ENCODE measurements at places on chromosomes 3 and 15. TPM values are rescaled to one million over a fixed set of nuclear protein-coding genes. Genes with fewer than 3 reads are reported as not detected.

Gene STARD9
- 22.8 TPM for total RNA-seq

Gene SUCNR1
- 0.59 TPM for total RNA-seq

Gene MYH15
- not detected for total RNA-seq

Gene FAM131A
- total RNA-seq: 42.6 TPM

Gene IL17RD
- 19.0 TPM for total RNA-seq

Gene CPNE9
- not detected for total RNA-seq

Gene C3orf20
- 0.07 TPM for total RNA-seq

Gene RETNLB
- total RNA-seq: not detected

DNA sequence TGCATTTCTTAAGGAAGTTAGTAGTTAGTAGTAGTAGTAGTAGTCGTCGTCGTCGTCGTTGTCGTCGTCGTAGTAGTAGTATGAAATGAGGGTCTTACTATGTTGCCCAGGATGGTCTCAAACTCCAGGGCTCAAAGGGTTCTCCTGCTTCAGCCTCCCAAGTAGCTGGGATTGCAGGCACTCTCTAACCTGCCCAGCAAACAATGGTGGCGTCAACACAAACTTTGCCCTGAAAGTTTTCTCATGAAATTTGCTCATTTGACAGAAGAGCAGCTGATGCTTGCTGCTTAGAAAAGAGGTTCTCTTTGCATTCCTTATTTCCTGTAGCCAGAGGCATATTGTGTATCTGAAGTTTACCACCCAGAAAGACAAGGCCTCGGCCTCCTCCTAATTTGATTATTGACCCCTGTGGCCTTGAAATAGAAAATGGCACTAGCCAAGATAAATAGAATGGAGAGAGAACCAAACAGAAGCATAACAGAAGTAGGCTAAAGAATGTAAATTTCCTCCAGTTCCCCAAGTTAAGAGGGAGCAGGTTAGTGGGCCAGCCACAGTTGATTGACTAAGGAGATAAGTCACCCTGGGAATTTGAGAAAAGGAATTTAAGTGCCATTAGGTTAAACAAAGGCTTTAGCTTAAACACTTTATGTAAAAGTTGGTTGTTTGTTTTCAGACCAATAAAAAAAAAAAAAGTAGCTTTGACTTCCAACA lies 166.2 kb upstream of the ROBO2 start:
- no peak for DNase-seq

DNA sequence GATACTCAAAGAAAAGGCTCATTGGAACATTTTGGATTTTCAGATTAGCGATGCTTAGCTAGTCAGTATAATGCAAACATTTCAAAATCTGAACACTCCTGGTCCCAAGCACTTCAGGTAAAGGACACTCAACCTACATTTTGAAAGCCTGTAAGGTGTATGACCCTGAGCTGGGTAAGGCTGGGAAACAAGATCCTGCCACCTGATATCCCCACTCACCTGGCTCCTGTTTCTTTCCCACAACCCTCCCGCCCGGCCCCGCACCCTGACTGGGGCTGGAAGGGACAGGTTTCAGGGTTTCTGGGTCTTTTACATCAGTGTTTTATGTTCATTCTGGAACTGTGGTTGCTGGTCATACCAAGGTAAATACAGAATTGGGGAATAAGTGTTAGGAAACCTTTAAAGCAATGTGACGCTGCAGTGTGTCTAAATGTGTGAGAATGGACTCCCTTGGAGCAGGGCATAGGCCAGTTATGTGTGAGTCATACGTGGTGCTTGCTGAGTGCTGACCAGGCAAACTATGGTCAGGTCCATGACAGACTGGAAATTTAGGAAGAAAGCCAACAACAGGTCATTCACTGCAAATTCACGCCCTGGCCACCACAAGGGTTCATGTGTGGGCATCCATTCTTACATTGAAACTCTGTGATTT lies 22.9 kb downstream of the CTXND1 start:
- no peak for DNase-seq

DNA sequence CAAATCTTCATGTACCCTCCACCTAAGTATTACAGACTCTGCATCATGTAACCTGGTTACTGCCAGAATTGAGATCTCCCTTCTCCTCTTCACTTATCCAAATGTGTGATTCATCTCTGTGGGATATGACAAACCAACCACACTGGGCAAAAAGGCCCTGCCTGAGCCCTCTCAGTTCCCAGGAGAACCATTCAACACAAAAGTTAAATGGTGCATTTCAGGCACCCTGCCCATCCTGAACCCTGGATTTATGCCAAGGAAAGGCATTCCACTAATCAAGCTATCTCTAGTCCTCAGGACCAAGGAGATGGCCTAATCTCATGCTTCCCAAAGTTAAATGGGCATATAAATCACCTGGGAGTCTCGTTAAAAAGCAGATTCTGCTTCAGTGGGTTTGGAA lies 108.5 kb downstream of the TNIK start:
- peak; percentile 40 for DNase-seq

- no peak for DNase-seq
Measured at GRCh38 chr3:141407825-141408224, 39.5 kb downstream of the ZBTB38 start.

DNA sequence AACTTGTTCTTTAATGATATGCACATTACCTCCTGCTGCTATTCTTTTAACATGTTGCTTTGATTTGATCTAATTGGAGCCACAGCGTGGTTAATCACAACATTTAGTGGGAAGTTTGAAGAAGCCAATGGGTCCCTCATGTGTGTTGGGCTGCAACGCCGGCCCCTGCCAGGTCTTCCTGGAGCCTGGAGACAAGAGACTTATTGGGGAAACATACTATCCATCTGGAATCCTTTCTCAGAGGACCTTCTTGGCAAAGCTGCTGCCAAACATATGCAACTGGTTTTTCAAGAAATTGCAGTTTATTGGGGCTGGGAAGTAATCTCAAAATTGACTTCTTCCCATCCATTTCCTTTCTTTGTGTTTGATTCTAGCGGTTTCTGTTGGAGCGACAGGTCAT lies 396.3 kb upstream of the PROK2 start:
- no peak for DNase-seq

DNA sequence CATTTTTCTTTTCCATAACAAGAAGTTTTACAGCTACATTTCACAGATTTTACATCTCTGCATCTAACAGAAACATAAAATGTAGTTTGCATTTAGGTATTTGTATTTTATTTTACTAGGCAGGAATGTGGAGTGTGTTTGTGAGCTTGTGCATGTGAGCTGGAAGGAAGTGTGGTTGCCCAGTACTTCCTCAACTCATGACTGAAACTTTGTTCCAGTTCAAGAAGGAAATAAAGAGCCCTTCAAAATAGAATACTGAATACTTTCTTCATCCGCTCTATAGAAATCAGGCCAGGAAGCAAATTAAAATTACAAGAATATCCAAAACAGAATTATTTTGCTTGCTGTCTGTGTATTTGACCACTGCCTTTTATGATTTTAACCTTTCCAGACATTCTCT lies 81.3 kb downstream of the CHL1 start:
- DNase-seq: no peak

DNA sequence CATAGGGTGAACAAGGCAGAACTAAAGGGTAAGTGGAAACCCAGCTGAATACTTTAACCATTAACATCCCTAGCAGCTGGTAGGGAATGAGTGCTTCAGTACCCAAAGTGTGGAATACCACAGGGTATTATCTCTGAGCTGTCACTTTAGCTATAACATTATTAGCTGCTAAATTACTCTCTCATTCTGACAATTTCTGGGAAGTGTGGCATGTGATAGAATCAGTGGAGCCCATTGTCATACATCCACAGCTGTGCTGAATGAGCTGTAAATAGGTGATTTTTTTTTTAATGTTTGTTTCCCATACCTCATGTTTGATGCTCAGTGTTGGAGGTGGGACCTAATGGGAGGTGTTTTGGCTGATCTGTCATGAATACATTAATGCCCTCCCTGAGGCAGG lies 894.3 kb downstream of the DIPK2A start:
- DNase-seq: no peak

GRCh38 chr15:60134609-60135008 lies 130.5 kb downstream of the FOXB1 start:
- DNase-seq: no peak

DNA sequence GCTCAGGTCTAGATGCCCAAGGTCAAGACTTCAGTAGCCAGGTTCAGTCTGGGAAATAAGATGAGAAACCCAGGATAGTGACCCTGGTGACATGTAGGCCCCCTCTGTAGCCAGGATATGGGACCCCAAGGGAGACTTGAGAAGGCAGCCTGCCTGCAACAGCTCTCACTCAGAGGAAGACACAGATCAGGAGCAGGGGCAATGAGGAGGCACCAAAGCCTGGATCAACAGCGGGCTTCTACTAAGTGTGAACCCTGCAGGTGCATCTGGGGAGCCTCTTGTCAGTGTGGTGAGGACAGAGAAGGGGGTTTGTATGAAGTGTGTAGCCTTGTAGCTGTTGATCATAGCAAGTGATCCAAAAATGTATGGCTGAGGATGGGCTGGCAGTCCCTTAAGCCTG lies 25.4 kb downstream of the PLA2G4F start:
- DNase-seq: no peak

DNA sequence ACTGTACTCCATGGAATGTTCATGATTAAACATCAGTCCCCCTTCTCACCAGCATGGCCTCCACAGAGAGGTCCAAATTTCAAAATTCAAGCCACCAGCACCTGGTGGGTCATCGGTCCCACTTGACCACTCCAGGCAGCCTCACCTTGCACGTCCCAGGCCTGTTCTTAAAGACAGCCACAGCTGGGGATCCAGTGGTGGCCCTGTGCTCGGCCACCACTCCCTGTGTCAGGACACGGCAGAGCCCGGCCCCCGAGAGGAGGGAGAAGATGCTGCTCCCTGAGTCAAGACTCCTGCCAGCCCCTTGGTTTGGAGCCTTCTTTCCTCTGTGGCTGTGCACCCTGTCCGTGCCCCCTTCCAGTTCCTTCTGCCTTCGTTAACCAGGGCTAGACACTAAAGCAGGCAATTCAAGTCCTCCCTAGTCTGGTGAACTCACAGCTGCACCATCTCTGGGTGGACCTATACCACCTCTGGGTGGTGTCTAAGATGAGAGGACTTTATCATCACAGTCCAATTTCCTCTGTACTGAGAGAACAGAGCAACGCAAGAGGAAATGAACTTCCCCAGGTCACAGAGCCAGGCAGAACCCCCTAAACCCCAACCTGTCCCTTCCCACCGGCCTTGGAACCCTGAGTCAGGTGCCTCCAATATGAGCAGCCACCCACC lies 97.1 kb downstream of the MEGF11 start:
- no peak for DNase-seq

GRCh38 chr3:139586420-139587017 lies 47.0 kb upstream of the RBP1 start:
- DNase-seq: no peak

GRCh38 chr3:195895861-195896360 lies 12.4 kb downstream of the TNK2 start:
- no peak for DNase-seq

DNA sequence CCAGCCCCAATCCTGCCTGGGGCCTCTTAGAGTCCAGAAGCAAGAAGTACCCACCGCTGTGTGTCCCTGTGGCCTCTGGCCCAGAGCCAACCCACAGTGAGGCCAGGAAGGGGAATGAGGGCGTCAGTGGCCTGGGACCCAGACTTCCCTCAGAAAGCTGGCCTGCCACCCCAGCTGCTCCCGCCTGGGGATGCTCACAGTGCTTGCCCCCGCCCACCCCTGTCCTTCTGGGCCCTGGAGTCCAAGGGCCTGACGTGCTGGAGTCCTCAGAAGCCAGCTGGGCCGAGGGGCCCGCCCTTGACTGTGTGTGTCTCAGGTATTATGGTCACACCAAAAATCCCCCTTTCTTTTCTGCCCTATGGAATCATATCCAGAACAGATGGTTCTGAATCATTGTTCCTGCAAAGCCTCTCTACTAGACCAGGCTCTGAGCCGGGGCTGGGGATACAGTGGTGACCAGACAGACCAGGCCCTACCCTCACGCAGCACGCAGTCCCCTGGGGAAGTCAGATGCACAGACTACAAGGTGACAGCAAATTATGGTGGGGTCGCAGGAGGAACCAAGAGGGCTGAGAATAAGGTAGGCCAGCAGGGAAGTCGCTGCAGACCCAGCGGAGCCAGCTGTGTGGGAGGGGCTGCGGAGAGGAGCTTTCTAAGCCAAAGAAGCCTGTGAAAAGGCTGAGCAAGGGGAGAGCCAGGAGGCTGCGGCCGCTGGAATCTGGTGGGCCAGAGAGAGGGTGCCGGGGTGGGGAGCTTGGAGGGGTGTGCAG lies 99.1 kb downstream of the VGLL4 start:
- DNase-seq: peak; percentile 48

- DNase-seq: no peak
Measured at GRCh38 chr3:164879201-164879600, 199.1 kb downstream of the SI start.

GRCh38 chr3:126521122-126521891 lies 2.6 kb upstream of the CHST13 start:
- no peak for DNase-seq

- no peak for DNase-seq
Measured at GRCh38 chr15:62035256-62035924, 24.9 kb downstream of the VPS13C start.

GRCh38 chr3:189122526-189123205 lies 49.1 kb upstream of the TPRG1 start:
- no peak for DNase-seq

DNA sequence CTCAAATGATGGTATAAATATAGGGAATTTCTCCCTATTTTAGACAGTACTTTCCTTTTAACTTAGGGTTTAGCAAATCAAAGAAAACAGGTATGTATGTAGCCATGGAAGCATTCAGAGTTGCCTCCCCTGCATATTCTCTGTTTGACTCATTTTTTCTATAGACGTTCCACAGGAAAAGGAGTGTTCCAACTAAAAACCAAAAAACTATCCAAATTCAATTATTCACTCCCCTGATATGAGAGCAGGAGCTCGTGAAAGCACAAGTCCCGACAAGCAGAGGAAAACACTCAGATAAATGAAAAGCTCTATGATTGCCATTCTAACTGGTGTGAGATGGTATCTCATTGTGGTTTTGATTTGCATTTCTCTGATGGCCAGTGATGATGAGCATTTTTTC lies 119.5 kb downstream of the FRMD5 start:
- no peak for DNase-seq

GRCh38 chr15:89501646-89502045 lies 5.3 kb upstream of the RHCG start:
- no peak for DNase-seq

DNA sequence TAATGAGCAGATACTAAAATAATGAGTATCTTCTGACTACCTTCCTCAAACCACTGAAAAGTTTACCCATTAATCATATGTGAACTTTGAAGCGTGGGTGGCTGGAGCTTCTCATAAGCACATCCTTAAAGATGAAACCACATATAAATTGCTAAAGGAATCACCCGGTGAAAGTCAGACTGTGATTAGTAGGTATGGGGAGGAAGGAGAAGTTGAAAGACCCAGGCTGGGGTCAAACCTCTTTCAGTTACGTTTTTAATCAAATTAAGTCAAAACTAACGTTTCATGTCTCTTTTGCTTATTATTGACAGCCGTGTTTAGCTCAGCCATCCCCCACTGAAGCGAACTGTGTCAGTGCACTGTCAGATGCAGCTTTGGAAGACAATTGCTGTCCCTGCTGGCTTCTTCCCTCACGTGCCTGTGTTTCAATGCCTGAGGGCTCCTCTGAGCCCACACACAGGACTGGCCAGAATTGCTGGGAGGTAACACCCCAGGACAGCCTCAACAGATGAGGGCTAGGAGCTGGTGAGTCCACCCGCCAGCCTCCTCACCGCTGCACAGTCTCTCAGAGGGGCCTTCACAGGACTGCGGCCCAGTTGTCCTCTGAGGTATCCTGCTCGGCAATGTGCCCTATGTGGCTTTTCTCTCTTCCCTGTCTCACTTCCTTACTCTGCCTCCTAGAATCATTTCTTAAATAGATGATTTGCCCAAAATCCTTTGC lies 29.3 kb upstream of the SH3BP5 start:
- peak; percentile 19 for DNase-seq

Data from uterus (tissue), 4 donors.